ENCODE measurements at places on chromosomes 12 and 14.

DNA sequence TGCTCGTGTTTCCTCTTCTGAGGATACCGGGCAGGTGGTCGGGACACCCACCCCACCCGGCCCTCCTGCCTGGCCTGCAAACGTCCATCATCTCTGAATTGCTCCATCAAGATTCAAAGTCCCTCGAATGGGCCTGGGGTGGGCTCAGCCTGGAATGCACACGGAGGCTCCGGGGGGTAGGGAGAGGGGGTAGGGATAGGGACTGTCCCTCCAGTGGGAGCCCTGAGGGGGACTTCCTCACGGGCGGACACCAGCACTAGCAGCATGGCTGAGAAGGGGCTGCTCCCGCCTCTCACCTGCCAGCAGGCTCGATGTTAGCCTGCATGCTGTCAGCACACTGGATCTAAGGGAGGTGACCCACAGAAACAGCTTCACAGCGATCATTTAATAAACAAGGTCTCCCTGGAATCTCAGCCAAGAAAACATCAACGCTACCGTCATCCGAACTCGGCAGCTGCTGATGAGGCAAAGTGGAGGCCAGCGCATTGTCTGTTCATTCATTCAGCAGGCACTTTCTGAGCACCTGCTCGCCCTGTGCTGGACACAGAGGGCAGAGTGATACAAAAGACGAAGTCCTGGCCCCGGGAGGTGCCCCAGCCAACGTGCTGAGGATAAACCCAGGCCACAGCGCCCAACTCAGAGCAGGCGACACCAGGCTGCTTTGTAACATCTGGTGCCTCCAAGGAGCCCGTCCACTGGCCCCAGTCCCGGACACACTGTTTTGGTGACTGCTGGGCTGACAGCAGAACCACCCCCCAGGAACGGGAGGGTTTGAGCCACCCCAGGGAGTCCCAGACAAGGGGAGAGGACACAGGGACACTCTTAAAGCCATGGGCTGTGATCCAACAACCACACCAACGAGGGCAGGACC is 6.3 kb downstream of the TMEM179 start:
- no peak for DNase-seq

- no peak for DNase-seq
Observed at GRCh38 chr14:37246427-37246829, 48.7 kb downstream of the MIPOL1 start.

- DNase-seq, result no peak
Observed at GRCh38 chr12:57031138-57031725, 14.9 kb upstream of the TAC3 start.

DNA sequence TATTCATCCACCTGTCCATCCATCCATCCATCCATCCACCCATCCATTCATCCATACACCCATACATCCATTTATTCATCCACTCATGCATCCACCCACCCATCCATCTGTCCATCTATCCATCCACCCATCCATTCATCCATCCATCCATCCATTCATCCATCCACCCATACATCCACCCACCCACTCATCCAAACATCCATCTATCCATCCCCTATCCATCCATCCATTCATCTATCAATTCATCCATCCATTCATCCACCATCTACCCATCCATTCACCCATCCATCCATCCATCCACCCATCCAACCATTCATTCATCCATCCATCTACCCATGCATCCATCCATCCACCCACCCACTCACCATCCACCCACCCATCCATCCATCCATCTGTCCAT is 142.6 kb upstream of the SFSWAP start:
- DNase-seq, result no peak

DNA sequence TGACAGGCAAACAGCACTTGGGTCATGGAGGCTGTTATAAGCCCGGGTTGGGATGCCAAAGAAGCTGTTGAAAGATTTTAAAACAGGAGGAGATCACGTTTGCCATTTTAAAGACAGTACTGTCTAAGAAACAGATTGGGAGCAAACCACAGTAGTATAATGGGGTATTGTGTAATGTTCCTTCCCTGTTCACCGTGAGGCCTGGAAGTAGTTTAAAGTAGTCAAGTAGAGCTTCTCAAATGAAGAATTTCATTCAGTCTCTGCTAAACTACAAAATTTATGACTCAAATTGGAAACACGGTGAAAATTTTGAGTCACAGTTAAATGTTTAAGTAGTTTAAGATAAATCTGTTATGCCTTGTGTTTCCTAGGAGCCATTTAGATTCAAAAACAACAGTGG is 35.8 kb downstream of the ATP2A2 start:
- no peak for DNase-seq

DNA sequence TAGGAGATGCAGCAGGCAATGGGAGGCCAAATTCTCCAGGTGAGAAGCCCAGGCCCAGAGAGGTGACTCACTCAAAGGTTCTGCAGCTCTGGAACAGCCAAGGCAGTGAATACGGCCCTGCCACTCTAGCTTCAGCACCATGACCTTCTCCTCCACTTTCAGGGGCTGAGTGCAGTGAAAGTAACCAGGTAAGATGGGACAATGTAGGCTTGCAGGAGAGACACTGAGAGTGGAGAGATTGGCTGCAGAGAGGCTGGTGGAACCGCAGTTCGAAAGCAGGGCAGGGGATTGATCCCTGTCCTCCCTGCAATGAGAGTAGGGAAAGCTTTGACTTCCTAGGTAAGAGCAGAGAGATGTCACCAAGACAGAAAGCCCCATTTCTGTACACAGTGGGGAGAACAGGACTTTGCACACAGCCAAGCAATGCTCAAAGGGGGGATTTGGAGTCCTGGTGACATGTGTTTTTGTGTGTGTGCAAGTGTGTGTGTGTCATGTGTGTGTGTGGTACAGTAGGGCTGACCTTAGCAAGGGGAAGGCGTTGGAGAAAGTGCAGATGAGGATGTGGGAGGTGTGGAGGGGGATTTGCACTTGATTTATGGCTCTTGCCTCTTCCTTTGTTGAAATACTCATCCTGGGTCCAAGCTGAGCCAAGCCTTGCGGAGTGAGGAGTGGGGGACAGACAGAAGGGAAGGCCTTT is 12.7 kb downstream of the DHRS2 start:
- no peak for DNase-seq

DNA sequence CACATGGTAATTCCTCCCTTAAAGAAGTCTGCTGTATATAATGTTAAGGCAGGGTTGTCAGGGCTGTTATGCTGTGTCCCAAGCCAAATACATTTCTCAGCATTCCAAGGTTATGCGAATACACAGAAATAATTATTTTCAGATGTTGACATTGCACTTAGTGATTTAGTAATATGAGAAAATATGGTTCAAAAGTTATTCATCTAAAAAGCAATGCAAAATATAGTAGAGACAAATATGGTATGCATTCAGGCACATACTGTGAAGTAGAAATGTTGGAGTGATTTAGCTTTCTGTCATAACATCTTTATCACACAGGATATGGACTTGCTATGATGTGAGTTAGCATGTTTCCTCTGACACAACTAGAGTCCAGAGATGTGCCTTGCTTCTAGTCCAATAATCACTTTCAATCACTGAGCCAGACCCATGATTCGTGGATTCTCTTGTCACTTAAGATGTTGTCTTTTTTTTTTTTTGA is 70.0 kb downstream of the PDE3A start:
- DNase-seq, result no peak

DNA sequence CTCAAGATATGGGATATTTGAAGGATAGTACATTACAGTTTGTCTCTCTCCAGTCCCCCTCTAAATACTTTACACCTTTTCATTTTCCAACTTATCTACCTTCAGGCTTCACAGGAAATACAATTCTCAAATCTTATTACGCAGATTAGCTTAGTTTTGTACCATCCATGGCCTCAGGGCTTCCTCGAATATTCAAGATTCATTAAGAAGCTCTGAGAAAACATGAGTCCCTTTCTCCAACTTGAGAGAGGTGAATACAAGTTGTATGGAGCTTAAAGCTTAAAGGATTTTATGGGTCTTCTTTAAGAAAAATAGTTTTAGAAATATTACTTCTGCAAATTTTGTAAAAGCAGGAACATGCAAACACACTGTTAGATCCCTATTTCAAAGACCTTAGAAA is 1212.5 kb downstream of the GALC start:
- DNase-seq, result no peak

DNA sequence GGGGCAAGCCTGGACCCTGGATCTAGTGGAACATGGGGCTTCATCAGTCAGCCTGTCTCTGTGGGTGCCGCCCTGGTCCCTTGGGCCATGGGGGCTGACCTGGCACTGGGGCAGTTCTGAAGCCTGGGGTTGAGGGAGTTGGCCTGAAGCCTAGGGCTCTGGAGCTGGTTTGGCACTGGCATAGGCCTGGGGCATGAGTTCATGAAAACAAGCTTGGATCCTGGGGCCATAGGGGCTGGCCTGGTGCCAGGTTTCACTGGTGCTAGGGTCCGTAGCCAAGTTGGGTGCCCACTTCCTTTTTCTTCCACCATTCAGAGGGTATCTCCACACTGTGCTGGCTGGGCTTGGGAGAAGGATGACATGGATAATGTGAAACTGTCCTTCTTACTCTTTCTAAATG is 26.6 kb upstream of the ANO4 start:
- DNase-seq, result no peak

GRCh38 chr12:73629893-73630831 is 907.5 kb upstream of the ATXN7L3B start:
- DNase-seq, result no peak

DNA sequence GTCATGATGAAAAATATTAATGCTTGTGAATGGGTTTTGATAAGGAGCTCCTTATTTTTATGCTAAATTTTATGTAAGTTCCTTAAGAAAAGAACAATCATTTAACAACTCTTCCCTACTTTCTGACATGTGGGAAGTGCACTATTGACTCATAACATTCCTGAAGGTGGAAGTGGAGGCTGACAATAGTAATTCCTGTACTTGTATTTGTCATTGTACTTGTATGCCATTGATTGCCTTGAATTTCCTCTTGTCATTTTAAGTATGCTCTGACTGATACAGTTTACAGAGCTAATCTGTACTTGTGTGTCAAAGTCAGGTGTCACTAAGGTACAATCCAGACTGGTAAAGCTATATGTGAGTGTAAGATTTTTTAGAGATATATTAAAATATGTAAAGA is 440.0 kb downstream of the SLC16A7 start:
- DNase-seq, result no peak

GRCh38 chr14:89251061-89251460 is 166.0 kb downstream of the FOXN3 start:
- DNase-seq, result no peak

DNA sequence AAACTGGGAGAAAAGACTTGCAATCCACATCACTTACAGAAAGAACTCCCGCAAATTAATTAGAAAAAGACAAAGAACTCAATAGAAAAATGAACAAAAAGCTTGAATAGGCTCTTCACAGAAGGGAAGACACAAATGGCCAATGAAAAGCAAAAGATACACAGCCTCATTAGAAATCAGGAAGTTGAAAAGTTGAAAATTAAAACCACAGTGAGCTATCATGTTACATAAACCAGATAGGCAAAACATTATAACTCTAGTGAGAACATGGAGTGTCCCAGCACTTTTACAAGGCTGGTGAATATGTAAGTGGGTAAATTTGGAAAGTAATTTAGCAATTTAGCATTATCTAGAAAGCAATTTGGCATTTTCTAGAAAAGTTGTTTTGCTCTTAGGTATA is 158.4 kb upstream of the RASSF8 start:
- no peak for DNase-seq

GRCh38 chr12:52041695-52042123 is 9.5 kb upstream of the NR4A1 start:
- DNase-seq, result no peak

DNA sequence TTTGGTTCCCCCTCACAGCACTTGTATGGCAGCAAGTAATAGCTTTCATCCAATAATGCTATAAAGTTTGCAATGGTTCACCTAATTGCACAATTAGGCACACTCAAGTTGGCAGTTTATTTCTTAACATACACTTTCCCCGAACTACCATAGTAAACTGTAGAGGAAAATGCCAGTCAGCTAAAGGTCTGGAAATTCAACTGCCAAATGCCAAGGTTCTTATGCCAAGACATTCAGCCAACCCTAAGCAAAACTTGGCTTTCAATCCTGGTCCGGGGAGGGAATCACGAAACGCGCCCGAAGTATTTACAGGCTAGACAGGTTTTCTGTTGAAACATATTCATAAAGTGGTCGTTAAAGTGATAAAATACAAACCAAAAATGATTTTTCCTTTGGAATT is 1512.4 kb upstream of the FLRT2 start:
- no peak for DNase-seq

DNA sequence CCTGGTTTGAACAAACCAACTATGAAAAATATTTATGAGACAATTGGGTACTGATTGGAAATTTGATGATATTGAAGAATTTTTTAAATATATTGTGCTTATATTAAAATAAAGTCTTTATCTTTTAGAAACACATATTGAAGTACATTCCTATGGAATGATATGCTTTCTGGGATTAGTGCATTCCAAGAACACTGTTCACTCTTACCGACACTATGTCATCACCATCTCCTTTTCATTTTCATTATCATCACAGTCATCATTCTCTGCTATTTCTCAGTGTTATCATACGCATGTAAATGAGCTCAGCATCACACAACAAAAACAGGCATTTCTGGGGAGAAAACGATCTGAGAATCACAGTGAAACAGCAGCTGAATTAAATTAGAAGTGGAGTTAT is 513.3 kb upstream of the CCDC196 start:
- no peak for DNase-seq

GRCh38 chr14:63470962-63471793 is 72.0 kb downstream of the PPP2R5E start:
- DNase-seq, result no peak

GRCh38 chr14:41146391-41146790 is 460.3 kb upstream of the LRFN5 start:
- no peak for DNase-seq

DNA sequence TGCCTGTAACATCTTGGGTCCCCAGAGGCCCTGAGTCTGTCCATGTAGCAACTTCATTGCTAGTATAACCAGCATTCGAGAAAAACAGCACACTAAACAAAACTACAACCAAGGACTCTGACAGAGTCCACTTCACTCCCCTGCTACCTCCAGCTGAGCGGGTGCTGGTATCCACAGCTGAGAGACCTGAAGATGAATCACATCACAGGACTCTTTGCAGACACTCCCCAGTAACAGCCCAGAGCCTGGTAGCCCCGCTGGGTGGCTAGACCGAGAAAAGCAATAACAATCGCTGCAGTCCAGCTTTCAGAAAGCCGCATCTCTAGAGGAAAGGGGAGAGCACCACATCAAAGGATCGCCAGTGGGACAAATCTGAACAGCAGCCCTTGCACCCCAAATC is 9.0 kb upstream of the IQSEC3 start:
- DNase-seq, result no peak
